ENCODE measurements at places on chromosomes 6 and 20.

DNA sequence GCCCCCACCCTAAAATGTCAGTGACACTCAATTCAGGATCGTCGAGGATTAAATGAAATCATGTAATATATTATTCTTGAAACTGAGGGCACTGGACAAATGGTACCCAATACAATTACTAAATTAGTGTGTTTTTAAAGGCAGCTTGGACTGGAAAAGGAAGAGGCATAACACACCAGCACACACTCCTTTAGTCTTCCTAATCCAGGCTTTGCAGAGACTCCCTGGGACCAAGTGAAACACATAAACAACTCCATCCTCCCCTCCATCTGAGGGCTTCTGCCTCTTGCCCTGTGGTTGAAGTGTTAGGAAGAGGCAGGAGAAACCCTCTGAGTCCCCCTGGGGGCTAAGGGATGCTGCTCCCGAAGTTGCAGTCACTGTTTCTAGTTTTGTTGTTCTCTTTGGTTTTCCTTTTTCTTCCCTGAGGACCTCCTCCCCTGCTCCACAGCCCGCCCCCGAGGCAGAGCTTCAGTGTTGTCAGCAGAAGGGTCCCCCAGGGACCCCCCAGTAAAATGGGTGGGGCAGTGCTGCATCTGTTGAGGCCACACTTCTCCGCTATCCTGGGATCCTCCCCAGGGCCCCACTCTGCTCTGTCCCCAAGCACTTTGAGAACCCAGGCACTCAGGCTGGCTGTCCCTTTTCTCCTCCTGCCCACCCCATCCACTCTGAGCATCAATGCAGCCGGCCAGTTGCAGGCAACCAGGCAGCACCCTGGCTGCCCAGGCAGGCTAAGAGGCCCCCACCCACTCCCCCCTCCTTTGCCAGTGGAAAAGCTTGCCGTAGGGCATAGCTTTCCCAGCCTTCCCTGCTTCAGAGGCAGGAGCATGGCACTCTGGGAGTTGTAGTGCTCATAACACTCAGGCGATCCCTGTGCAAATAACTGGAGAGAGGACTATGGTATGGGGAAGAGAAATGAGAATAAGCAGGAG is 5.9 kb downstream of the TMEM63B start:
- DNase-seq, result no peak

- DNase-seq, result no peak
Measured at GRCh38 chr20:47577314-47577713, 75.6 kb downstream of the NCOA3 start.

DNA sequence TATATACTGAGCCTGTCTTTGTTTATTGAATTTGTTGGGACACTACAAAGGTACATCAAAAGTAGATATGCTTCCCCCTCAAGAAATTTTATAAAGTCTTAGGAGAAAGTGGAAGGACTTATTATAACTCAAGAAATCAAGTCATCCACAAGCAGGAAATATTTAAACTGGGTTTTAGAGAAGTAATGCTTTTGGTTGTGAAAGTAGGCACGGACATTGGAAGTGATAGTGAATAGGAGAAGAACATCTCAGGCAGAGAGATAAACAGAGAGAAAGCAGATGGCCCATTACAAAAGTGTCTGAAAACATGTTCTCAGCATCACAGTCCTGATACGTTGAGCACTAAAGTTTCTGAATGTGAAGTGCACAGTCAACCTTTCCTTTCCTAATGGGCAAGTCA is 415.6 kb upstream of the RNF217 start:
- DNase-seq, result no peak

- no peak for DNase-seq
Measured at GRCh38 chr6:131787079-131787478, 20.7 kb upstream of the ENPP1 start.

DNA sequence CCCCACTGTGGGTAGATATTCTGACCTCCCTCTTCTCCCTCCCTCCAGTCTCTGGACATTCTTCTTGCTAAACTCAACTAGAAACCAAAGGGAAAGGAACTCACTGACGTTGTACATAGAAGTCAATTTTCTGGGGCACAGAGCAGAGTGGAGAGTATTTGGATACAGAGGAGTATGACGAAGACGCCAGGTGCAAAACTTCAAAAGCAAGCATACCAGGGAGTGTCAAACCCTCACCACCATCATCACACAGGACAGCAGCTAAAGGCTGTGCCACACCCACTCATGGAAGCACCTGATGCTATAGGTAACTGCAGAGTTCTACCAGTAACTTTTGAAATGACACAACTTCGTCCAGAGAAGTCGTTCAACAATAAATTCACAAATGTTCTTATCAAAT is 64.8 kb downstream of the FYN start:
- no peak for DNase-seq

DNA sequence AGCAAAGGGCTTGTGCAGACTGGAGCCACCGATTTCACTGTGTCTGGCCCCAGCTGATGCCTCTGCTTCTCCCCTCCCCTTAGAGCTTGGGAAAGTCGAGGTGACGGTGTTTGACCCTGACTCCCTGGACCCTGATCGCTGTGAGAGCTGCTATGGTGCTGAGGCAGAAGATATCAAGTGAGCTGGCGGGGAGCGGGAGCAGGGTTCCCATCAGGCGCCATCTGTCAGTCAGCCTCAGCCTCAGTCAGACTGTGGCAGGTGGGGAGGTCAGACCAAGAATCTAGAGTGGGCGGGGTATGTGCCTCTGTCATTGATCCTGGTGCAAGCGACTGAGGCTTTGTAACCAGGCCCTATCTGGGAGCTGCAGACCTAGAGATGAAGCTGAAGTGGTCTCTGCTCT is 5.5 kb downstream of the ERGIC3 start:
- no peak for DNase-seq

GRCh38 chr20:63067266-63067635 is 60.5 kb upstream of the BHLHE23 start:
- DNase-seq, result no peak

- no peak for DNase-seq
Measured at GRCh38 chr20:58584051-58584824, 66.8 kb upstream of the STX16 start.

- DNase-seq, result no peak
Measured at GRCh38 chr20:40844332-40844731, 155.3 kb upstream of the MAFB start.

- DNase-seq, result peak; percentile 83
Measured at GRCh38 chr20:17569616-17570346, at the start of gene DSTN. DSTN (plus strand) TSS chr20:17570075; CDS start chr20:17570209, 134 bp downstream.

DNA sequence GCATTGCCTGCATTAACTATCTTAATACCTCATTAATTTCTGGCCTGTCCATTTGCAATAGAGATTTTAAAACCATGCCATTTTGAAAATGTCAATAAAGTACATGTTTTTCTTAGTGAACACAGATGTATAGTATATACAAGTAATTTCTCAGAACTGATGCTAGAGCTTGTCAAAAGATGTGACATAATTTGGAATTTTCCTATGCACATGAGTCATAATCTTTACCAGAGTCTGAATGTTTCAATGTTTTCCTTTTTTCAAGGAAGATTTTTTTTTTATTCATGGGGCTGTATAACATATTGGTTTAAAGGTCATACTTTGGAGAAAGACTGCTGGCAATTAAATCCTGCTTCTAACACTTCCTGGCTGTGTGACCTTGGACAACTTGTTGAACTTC is 1347.5 kb upstream of the ADGRB3 start:
- no peak for DNase-seq

- no peak for DNase-seq
Measured at GRCh38 chr6:167272696-167273379, 18.3 kb upstream of the UNC93A start.

DNA sequence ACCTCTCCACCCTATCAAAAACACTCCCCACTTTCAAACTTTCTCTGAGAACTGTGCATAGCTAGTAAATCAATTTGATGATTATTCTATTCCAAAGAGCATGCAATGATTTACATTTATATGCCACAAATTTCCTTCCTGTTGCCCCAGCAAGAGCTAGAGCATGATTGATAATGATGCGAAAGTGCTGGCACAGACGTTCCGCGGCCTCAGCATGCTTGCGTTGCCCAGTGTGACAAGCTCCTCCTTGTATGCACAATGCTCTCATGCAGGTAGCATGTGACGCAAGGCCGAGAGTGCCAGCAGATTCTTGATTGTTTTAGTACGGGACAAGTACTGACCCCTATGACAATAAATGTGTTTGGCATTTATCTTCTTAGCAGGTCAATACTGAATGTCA is 696.3 kb upstream of the SLC35B3 start:
- DNase-seq, result peak; percentile 1

- DNase-seq, result peak; percentile 83
Measured at GRCh38 chr6:32190054-32190851, at the start of gene PBX2. PBX2 (minus strand) TSS chr6:32190202; CDS start chr6:32189915, 287 bp downstream.

DNA sequence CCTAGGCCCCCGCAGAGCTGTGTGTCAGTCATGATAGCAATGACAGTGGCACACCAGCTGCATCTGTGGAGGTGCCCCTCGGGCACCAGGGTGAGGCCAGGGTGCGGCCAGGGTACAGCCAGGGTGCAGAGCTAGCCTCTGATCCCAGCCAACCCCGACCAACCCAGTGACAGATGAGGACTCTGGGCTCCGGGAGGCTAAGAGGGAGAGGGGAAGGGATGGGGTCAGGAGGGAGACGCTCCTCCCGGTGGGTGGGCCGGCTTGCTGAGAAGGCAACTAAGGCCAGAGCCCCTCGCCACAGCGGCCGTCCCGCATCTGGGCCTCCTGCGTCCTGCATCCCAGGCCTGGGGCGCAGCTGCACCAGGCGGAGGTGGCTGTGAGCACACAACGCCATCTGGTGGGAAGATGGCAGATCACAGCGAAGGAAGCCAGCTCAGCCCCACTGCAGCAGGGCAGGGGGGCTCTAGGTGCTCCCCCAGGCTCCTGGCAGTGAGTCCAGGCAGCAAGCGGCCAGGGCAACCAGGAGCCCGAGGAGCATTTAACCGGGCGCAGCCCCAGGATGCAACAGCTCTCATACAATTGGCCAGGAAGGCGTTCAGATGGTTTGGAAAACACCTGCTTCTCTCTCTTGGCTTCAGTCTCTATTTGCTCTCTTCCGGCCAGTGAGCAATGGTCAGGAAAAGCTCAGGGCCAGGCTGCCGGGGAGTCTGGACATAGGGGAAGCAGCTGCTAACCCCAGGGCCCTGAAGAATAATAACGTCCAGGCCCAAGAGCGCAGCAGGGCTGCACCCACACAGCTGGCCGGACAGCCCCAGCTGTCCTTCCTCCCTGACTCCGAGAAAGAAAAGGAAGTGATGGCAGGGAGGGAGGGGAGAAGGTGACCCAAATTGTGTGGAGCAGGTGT is 169.4 kb downstream of the TAF4 start:
- DNase-seq, result peak; percentile 11

- peak; percentile 70 for DNase-seq
Measured at GRCh38 chr20:36460648-36461599, 80.4 kb upstream of the MYL9 start.

DNA sequence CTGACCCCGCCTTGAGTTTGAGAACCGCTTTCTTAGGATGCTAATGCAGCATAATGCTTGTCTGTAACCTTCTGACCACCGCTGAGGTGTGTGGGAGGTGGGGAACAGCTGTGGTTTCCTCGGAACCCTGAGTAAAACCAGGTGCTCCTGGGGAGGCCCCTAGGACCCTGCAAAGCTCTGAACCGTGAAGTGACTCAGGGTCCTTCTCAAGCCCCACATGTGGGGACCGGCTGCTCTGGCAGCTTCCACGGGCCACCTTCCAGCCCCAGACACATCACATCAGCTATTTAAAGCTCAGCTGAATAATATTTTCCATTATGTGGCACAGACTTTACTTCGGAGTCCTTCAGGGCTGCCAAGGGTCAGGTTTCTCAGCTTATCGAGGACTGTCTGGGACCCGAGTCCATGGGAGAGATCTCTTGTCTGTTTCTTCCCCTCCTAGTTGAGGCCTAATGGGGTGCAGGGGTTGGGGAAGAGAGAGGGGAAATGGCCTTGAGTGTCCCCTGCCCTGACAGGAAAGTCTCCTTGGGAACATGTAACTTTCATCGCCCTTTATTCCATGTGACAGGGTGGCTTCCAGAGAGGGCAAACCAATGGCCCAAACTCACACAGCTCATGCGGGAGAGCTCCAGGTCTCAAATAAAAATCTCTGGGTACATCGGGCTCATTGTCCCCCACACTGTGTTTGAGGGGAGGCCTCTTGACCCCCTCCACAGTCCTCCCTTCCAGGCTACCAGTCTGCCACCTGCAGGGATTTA is 186.1 kb upstream of the SLC24A3 start:
- no peak for DNase-seq

DNA sequence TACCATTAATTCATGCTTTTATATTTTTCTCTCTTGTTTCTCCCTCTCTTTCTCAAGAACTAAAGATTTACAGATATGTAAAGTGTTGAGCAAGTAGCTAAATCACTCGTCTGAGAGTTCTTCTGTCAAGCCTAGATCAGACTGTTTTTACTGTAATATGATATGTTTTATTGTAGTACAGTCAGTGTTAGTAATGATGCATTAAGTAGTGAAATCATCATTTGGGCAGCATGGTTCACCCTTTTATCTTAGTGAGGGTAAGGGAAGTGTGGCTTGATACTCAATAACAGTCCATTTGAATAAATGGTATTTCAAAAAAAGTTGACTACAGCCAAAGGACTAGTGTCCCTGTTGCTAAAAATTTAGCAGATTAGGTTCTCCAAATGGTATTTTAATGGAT is 9.2 kb downstream of the CYB5R4 start:
- DNase-seq, result peak; percentile 82

- DNase-seq, result no peak
Measured at GRCh38 chr6:88365230-88365629, 199.1 kb upstream of the CNR1 start.

DNA sequence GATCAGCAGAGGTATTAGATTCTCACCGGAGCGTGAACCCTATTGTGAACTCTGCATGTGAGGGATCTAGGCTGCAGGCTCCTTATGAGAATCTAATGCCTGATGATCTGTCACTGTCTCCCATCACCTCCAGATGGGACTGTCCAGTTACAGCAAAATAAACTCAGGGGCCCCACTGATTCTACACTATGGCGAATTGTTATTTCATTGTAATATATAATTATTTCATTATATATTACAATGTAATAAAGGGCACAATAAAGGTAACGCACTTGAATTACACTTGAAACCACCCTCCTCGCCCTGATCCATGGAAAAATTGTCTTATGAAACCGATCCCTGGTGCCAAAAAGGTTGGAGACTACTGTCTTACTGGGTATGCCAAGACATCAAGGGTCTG is 18.6 kb downstream of the PRKN start:
- DNase-seq, result no peak

GRCh38 chr6:106136845-106137244 is 50.7 kb downstream of the PRDM1 start:
- DNase-seq, result no peak

- DNase-seq, result no peak
Measured at GRCh38 chr6:33678233-33678931, 33.1 kb downstream of the UQCC2 start.

DNA sequence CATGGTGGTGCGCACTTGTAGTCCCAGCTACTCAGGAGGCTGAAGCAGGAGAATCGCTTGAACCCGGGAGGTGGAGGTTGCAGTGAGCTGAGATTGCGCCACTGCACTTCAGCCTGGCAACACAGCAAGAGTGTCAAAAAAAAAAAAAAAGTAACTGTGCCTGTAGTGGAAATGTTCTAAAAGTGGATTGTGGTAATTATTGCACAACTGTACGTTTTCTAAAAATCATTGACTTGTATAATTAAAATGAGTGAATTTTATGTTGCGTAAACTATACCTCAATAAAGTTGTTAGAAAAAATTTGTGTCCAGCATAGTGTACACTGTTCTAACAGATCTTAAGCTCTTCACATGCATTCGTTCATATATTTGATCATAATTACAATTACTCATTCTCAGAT is 5.5 kb downstream of the SEC23B start:
- DNase-seq, result no peak

- no peak for DNase-seq
Measured at GRCh38 chr6:132713352-132714134, at the start of gene VNN1. VNN1 (minus strand) TSS chr6:132714055; CDS start chr6:132714035, 20 bp downstream.

- DNase-seq, result no peak
Measured at GRCh38 chr6:137851669-137852068, 15.4 kb upstream of the TNFAIP3 start.

Data from kidney glomerular epithelial cell (primary cell).